ENCODE measurements at places on chromosomes 13 and 19.

- no peak for DNase-seq
Observed at GRCh38 chr13:38042771-38043170, 173.2 kb upstream of the TRPC4 start.

GRCh38 chr13:38381890-38382289 lies 32.2 kb downstream of the UFM1 start:
- DNase-seq = no peak

- DNase-seq = no peak
Observed at GRCh38 chr13:98039964-98040363, 86.5 kb downstream of the IPO5 start.

GRCh38 chr13:102172406-102172805 lies 229.4 kb downstream of the FGF14 start:
- DNase-seq = no peak

DNA sequence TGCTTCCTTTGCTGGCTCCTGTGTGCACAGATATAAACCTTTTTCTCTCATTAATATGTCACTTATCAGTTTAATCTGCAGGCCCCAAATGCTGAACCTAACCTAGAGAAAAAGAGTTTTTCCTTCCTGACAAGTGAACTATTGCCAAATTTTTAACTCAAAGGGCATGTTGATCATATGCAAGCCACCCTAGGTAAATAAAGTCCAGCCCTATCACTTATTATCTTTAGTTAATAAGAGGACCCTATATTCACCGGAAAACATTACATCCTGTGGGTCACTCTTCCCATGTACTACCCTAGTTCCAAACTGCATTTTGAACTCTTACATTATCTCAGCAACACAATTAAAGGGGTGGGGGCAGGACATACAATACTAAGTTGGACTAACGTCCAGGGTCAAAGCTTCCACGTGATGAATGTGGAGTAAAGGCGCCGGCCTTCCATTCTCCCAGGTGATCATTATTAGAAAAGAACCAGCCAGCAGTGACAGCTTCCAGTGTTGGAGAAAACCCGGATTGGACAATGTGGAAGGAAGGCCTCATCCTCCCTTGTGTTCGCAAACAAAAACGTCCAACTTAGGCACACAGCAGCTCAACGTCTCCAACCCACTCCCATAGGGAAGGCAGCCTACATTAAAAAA lies 86.6 kb downstream of the STK24 start:
- no peak for DNase-seq

DNA sequence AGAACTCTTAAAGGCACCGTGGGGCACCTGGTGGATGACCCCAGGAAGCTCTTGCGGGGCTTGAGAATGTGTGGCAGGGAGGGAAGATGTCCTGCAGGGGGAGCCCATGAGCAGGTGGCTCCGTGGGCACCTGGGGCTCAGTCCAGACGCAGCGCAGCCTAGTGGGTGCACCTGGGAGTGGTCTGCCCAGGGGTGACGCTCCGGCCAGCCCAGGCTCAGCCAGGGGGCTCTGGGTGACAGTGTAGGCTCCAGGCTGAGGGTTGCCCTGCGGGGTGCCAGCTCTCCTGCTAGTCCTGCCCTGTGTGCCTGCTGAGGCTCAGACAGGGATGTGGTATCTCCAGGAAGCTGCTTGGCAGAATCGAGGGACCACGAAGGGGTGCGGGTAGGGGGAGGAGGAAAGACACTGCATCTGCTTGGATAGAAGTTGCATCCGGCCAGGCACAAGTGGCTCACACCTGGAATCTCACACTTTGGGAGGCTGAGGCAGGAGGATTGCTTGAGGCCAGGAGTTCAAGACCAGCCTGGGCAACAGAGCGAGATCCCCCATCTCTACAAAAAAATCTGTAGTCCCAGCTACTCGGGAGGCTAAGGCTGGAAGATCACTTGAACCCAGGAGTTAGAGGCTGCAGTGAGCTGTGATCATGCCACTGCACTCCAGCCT lies 15.0 kb upstream of the PGLS start:
- no peak for DNase-seq

DNA sequence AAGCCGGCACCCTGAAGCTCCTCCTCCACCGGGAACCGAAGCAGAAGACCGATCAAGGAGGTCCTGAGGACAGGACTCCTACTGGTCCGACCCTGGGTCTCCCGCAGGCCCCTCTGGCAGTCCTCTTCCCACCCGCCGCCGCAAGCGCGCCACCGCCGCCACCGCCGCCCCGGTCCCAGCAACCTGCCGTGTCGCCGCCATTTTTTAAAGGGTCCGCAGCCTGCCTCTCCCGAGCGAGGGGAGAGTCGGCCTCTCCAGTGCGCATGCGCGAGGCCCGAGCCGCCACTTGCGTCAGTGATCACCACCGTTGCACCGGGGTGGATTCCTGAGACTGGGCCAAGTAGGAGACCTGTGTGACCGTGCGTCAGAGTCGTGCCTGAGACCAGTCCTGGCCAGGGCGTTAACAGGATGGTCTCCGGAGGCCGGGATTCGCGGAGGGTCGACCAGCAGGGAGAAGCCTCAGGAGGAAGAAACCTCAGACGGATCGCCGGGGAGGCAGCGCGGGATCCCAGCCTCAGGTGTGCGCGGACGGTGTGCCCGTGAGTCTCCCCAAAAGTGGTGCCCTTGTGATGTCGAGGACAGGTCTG lies 51.6 kb downstream of the ZNF146 start:
- DNase-seq = no peak

GRCh38 chr13:20192158-20192835 lies 441 bp downstream of the GJB2 start:
- DNase-seq = no peak

DNA sequence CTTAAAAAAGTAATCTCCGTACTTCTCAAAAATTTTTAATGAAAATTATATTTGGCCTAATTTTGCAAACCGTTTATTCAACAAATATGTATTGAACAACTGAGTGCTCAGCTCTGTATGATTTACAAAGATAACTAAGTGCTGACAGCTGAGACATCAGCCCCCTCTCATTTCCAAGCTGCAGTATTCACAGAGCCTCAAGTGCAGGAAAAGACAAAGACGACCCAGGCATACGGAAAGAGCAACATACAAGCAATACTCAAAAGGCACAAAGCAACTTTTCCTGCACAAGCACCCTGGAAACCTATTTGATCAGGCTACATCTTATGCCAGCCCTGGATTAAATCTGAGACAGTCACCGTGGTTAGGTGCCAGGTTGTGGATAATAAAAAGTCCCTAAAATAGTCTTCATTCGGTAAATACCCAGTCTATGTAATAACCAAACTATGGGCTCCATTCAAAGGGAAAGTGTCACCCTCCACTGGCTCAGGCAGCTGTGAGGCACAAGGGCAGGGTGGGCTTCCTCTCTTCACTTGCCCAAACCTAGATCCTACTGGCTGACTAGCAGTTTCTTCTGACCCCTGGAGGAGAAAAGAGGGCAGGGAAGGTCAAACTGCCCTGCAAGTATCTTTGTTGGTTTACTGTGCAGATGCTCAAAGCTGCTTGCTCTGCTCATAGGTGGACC lies 65.5 kb downstream of the TBC1D4 start:
- DNase-seq = no peak

DNA sequence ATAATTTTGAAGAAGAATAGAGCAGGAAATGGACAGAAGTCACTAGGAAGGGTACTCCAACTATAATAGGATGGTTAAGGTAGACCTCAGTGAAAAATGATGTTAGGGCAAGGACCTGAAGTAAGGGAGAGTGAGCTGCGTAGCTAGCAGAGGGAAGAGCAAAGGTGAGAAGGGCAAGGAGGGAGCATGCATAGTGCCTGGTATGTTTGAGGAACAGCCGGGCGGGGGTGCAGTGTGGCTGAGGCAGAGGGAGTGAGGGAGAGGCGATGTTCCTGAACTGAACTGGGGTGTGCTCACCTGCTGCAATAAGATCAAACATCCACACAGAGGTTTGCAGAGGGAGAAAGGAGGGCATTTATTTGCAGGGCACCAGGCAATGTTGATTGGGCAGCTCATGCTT lies 110.4 kb downstream of the DNAJC15 start:
- DNase-seq = no peak

DNA sequence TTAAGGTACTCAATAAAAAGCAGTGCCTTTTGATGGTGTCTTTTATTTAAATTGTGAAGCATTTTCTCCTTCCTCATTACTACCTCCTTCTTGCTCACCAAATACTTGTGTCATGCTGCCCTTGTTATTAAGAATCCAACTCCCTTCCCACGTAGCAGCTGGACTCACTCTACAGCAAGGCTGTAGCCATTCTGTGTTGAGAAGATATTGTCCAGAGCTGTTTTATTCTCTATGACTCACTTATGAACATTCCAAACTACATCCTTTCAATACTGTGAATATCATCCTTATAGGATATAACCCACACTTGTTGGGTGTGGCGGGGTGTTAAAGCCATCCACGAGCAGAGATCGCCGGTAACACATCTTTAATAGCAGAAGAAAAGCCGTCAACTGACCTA lies 1671.5 kb upstream of the SLC10A2 start:
- no peak for DNase-seq

GRCh38 chr19:1847348-1847683 lies 967 bp downstream of the REXO1 start:
- DNase-seq = no peak

DNA sequence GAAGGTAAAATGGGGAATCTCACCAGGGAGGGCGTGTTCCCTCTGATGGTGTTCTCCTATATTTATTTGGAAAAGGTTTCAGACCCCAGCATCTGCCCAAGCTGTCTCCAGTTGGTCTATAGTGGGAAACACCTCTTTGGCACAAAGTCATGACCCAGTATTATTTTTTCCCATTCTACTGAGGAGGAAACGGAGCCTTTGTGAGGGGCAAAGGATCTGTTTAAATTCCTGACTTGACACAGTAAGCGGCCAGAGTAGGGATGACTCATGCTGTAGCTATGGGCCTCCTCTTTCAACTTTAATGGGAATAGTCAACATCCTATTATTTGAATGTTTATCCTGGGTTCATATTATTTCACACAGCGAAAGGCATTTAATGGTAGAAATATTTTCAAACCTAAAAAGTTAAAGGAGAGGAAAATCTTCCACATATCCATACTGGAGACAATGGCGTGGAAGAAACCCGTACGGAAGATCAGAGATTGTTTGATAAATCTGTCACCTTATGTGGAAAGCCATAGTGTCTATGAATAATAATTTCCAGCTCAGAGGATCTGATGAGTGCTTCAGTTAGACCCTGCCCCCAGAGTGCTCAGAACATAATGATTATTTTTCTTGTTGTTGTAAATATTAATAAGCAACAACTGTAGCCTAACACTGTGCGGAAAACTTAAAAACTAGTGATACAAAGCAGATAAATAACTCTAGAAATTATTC lies 126.0 kb downstream of the FOXO1 start:
- no peak for DNase-seq

DNA sequence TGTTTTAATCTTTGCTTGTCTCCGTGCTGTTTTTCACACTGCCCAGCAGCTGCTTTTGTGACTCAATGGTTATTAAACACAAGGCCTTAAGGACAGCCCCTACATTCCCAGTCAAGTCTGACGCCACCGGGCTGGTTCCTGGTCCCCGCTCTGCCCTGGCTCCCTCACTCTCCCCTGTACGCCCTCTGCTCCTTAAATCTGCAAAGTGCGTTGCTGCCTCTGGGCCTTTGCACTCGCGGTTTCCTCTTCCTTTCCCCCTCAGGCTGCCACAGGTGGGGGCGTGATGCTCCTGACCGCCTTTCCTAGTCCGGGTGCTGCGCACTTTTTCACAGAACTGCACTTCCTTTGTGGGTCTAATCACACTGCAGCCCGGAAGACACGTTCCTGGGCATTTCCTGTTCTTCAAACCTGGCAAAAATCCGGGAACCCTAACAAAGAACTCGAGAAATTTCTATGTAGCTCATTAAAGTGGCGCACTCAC lies 25.6 kb downstream of the NOSIP start:
- DNase-seq = no peak

GRCh38 chr13:92886535-92887077 lies 340.0 kb upstream of the GPC6 start:
- no peak for DNase-seq

GRCh38 chr13:66154976-66155375 lies 1075.2 kb downstream of the PCDH9 start:
- no peak for DNase-seq

DNA sequence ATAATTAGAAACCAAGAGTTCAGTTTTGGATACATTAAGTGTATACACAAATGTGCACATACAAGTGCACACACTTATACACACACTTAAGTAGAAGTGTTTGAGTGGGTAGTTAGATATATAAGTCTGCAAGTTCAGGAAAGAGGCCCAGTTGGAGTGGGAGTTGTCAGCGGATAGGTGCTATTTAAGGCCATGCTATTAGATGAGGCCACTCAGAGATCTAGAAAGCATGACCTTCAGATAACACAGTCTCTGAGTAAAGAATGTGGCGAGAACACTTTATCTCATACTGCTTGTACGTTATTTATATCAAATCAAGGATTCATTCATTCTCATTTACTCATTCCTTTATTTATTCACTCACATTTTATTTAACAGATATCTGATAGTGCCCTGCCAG lies 206.2 kb downstream of the POSTN start:
- DNase-seq = no peak

DNA sequence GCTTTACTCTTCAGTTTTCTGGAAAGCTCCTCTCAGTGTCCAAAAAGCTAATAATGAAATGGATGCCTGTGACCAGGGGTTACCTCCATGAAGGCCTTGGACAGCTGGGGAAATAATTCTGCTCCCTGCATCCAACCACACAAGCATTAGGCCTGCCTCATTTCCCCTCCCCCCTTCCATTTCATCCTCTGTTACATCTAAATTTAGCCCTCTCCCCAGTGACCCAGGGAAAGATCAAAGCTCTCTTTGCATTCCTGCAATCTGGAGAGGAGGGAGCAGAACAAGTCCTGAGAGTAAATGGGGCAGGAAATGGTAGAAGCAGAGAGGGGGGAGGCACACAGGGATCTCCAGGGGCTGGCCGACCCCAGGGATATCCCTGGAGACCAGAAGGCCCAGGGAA lies 452.7 kb downstream of the TSHZ3 start:
- no peak for DNase-seq

DNA sequence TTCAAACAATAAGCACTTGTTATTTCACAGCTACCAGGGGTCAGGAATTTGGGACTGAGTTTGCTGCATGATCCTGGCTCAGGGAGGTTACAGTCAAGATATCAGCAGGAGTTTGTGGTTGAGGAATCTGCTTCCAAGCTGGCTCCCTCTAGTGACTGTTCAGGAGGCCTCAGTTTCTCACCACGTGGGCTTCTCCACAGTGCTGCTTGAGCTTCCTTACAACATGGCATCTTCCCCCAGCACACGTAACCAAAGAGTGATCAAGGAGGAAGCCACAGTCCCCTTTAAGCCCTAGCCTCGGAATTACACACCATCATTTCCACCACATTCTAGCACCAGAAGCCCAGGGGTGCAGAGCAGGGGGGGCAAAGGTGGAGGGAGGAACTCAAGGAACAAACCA lies 28.8 kb downstream of the CELF5 start:
- no peak for DNase-seq

- DNase-seq = no peak
Observed at GRCh38 chr13:41880966-41881365, 79.9 kb downstream of the VWA8 start.

DNA sequence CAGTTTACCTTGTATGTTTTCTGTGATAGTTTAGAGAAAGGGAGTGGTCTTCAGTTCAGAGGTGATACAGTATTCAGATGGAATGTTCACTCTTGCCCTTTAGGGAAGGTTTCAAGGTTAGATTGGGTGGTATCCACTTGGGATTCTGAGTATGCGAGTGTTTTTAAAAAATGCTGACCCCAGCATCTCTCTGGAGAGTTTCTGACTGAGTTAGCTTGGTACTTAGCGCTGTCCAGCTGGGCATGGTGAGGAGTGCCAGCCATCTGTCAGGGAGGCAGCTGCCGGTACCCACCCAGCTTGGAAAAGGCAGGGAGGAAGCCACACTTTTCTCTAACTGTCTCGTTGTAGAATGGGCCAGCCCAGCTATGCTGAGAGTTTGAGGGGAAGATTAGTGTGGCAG lies 63.3 kb downstream of the ARHGEF7 start:
- DNase-seq = no peak

Data from NCI-H1436 treated with DMSO at 0.1 percent for 48 hours (cell line).